ENCODE measurements at places on chromosomes 16 and 17.

DNA sequence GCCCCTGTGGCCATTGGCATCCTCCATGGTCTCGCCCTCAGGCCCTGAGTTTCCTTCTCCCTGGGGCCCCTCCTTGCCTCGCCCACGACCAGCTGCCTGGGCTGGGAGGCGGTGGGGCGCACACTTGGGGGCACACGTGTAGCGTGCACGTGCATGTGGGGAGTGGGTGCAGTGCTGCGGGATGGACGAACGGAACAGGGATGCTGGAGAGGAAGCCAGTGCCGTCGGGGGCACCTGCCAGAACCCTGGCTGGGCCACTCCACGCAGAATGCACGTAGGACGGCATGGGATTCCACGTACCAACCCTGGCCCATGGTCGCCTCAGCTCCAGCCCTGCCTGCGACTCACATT is 80.4 kb downstream of the KLHDC4 start:
- no peak for DNase-seq

DNA sequence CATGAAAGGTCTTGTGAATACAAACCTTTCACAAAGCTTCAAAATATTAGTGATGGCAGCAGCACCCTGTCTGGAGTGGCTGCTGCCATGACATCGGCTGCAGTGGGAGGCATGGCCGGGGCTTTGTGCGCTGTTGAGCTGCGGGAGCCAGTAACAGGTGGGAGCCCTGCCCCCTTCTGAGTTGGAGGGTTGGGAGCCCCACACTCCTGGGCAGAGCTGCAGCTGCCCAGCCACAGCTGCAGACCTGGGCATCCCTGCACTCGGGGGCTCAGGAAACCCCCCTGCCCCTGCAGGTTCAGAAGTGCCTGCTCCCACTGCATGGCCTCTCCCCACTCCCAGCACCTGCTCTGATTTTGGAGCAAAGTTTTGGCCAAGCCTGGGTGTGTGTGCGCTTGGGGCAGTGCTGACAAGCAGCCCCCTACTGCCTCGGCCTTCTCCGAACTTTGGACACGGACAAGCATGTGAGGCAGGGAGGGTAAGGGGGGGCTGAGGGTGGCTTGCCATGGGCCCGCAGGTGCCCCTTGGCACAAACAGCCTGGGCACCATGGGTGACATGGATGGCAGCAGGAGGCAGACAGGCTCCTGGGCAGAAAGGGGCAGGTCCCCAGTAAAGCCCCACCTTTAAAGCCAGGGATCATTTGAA is 42.7 kb downstream of the IST1 start:
- no peak for DNase-seq

DNA sequence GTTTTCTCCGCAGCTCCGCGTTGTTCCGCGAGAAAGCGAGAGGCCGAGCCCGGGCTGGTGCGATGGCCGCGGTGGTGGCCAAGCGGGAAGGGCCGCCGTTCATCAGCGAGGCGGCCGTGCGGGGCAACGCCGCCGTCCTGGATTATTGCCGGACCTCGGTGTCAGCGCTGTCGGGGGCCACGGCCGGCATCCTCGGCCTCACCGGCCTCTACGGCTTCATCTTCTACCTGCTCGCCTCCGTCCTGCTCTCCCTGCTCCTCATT is 404 bp downstream of the EMC6 start:
- no peak for DNase-seq

GRCh38 chr17:17907469-17907868 is 64.7 kb downstream of the TOM1L2 start:
- DNase-seq: no peak

- no peak for DNase-seq
Observed at GRCh38 chr17:71430281-71430680, 690.5 kb upstream of the SOX9 start.
